Karpas-422 (cell line): ENCODE measurements at places on chromosomes 12 and 14. TPM values are rescaled to one million over a fixed set of nuclear protein-coding genes. Genes with fewer than 3 reads are reported as not detected.

The PAH gene
- 0.19 and 0.61 TPM in 2 replicates for total RNA-seq

The HOXC12 gene
- total RNA-seq: not detected in 2 replicates

The HOXC5 gene
- not detected in 2 replicates for total RNA-seq

DNA sequence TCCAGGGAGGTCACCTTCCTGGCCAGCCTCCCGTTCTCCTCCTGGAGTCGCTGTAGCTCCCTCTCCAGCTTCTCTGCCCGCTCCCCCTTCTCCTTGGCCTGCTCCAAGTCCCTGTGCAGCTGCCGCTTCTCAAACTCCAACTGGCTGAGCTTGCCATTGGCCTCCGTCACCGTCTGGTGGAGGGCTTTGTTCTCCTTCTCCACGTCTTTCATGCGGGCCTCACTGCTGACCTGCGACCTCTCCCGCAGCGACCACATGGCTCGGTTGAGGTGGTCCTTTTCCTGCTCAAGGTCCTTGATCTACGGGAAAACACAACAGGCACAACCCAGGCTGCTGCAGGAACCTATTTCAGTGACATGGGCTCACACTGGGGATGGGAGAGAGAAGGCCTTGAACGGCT lies 69.3 kb upstream of the GPR68 start:
- no peak for DNase-seq

GRCh38 chr14:72549854-72550253 lies 344.0 kb downstream of the DPF3 start:
- no peak for DNase-seq

GRCh38 chr12:62191491-62192179 lies 68.6 kb upstream of the USP15 start:
- DNase-seq: no peak

DNA sequence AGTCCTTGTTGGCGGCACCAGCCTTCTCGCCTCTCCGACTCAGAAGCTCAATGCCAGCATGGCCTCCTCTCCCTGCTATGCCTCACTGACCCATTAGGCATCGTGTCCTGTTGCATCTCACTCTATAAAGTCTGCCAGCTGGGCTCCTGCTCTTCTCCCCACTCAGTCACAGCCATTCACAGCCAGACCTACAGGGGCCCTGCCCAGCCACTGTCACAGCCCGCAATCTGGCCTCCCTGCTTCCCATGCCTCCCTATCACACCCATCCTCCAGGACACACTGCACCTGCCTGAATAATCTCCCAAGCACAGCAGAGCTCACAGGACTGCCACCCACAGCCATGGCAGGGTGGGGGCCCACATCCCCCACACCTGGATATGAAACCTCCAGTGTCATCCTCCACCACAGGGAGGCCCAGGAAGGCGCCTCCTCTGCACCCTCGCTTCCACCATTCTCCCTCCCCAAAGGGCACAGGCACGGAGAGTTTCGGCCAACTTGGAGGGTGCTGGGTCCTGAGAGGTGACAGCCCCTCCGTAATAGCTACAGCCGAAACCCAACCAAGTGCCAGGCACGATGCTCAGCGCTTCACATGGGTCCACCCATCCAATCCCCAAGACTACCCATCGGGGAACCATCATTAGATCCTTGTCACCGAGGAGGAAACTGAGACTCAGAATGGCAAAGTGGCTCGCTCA lies 370.3 kb downstream of the BCL11B start:
- no peak for DNase-seq

- no peak for DNase-seq
Observed at GRCh38 chr12:19462406-19462805, 23.1 kb downstream of the AEBP2 start.

DNA sequence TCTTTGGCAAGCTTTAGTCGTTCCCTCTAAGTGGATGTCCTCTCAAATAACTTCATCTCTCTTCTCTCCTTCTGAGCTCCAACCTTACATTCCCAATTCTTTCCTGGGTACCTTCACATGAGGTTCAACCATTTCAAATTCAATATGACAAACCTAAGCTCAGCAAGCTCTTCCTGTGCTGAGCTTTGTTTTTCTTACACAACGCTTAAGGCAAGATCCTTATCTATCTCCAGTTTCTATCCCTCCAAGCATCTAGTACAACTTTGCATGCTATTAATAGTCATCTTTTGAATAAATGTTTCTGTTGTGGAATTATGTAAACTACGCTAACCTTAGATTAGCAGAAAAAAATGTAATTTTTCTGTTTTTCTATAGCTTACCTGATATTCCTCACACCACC lies 63.7 kb upstream of the IFNG-AS1 start:
- DNase-seq: no peak
